ENCODE measurements at places on chromosomes 3 and 15.

GRCh38 chr15:77410701-77411618 is 8.9 kb downstream of the PEAK1 start:
- DNase-seq = no peak

GRCh38 chr3:149473357-149474249 is 894 bp upstream of the TM4SF4 start:
- DNase-seq = no peak

DNA sequence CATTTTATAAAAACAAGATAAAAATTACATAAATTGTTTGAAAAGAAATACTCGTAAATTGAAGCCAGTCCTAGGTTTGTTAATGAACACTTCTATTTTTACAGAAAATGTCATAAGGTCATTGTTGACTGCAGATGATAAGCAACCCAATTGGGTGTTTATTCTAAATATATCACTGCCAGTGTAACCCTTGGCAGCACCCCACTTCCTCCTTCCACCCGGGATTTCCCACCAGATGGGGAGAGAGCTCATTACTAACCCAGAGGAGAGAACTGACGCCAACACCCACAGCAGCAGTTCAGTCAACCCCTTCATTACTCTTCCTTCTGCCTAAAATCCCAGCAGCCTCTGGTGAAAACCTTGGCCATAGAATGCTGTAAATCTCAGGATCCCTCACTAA is 307.6 kb downstream of the GAP43 start:
- DNase-seq = no peak

DNA sequence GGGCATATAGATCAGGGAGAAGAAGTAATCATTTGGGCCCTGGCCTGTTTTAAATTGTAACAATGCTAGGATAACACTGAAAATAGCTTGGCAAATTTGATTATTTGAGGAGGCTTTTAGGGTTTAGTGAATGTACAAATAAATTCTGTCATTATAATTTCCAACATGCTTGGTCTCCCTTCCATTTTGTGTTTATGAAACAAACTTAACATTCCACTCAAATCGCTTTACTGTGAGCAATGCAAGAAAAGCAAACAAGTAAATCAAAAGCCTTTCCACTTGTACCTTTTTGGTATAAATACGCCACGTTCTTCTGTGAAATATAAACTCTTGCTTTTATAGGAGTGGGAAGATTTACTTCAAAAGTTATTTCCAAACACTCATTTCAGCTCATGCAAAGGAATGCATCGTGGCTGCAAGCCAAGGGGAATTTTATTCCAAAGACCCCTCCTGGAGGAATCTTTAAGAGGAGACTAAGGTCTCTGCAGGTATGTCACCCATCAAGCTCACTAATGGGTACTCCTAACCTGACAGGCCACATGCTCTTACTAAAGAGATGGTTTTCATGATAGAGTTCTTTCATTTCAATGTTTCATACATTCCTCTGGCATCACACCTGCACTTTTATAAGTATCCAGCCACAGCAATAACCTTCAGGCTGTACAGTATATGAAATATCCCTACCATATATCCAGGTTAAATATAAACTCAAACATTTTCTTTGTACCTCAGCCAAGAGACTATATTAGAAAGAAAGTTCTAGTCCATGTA is 115.2 kb downstream of the P3H2 start:
- no peak for DNase-seq

DNA sequence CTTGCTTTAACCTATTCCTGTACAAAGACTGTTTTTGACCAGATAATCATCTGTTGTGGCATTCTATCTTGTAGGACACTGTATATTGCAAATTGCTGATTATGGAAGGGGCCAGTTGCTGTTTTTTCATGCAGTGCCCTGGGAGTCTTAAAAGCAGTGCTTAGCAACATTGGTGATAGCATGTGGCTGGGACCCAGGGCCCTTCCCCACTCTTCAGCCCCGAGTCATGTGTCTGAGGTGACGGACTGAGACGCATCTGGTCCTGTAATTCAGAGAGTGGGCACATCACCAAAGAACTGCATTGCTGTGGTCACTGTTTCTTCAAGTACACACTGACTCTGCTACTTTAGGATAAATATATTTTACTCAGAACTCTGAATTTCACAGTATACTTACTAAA is 63.4 kb downstream of the SNRK start:
- DNase-seq = no peak

- no peak for DNase-seq
Observed at GRCh38 chr15:91882858-91883586, 29.5 kb downstream of the SLCO3A1 start.

DNA sequence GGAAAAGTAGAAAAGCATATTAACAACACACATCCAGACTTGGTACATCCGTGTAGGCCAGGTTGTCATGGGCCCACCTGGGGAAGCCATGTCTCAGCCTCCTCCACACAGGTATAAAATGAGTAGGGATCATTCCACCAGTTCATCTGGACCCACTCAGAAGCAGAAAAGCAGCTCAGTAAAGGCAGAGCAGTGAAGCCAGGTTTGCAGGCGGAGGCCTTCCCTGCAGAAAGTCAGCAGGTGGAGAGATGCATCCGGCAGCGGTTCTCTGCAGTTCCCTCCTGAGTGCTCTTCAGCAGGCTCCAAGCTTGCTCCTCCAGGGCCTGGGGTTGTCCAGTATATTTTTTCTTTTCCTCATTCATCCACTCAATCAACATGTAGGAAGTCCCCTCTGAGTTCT is 22.1 kb downstream of the LOXL1 start:
- DNase-seq = no peak

- DNase-seq = no peak
Observed at GRCh38 chr3:89314454-89315098, 207.2 kb downstream of the EPHA3 start.

DNA sequence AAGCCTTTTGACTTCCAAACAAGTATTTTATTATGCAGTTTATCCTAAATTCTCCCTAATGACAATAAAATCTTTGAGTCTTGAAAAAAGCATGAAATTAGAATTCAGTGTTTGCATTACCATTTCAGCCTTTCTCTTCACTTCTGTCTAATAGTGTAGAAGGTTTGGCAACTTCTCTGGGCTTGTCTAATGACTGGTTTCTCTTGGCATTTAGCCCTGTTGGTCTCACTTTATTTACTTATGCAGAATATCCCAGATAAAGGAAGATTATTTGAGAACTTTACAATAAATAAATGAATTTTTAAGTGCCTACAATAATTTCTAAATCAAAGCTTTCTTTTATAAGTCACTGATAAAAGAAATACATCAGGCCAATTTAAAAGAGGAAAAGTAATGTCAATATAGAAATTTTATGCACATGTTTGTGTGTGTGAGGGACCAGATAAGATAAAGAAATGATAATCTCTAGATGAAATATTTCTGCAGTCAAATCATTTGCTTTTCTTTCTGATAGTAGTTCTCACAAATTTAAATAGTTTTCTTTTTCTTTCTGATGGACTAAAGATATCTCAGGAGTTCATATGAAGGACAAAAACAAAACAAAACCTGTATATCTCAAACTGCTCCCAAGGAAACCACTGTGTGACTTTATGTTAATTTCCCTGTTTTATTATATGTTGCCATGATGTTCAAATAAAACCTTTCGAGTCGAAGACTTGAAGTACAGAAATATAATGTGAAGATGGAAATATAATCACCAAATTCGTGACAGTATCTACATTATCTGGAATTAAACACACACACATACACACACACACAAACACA is 533.1 kb upstream of the CBLB start:
- DNase-seq = no peak

DNA sequence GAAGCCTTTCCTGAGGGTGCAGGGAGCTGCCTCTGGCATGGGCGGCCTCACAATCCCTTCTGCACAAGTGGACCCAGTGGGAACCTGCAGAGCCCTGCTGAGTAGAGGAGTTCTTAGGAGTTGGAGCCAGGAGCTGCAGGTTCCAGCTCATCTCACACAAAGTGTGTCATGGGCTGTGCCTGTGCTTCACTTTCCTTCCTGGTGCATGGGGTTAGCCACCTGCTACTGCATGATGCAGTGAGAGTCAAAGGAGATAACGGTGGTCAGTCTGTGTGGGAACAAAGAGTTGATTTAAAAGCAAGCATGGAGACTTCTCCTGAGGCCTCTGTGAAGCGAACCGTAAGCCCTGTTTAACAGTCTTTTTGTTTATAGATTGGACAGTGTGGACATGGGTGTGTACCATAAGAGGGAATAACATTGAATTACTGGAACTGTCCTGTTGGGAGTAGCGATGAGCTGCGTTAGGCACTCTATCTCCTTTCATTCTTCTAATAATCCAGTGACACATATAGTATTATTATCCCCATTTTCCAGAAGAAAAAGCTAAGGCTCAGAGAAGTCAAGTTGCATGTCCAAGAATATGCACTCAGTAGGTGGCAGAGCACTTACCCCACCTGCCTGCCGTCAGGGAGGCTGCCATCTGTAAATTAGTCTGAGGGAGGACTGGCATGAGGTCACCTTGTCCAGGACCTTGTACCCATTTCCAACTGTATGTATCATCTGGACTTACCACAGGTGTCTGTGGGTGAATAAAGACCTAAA is 68.7 kb upstream of the PRR23C start:
- DNase-seq = no peak

- DNase-seq = no peak
Observed at GRCh38 chr3:56115698-56116097, 352.6 kb downstream of the ERC2 start.

GRCh38 chr3:49388289-49388820 is 23.4 kb downstream of the RHOA start:
- DNase-seq = no peak

DNA sequence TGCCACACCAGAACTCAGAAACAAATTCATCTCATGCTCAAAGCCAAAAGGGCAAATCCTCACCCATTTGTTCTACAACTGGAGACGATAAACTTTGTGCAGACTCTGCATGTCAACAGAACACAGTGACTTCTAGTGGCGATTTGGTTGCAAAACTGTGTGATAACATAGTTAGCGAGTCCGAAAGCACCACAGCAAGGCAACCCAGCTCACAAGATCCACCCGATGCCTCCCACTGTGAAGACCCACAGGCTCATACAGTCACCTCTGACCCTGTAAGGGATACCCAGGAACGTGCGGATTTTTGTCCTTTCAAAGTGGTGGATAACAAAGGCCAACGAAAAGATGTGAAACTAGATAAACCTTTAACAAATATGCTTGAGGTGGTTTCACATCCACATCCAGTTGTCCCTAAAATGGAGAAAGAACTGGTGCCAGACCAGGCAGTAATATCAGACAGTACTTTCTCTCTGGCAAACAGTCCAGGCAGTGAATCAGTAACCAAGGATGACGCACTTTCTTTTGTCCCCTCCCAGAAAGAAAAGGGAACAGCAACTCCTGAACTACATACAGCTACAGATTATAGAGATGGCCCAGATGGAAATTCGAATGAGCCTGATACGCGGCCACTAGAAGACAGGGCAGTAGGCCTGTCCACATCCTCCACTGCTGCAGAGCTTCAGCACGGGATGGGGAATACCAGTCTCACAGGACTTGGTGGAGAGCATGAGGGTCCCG is 199.7 kb downstream of the AKAP13 start:
- no peak for DNase-seq

DNA sequence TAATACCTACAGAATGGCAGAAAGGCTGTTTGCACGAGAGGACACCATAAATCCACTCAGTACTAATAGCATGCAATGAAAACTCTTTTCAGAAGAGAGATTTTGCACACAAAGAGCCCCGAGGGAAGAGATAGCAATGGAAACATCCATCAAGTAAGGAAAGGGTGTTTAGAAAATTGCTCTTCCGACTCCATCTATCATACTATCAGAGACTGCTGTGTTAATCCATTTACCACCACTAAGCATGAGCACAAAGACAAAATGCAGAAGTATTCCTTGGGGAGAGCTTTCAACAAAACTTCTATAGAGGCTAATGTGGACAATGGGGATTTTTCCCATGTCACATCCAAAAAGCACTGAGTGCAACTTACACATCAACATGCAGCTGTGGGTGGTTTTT is 72.1 kb upstream of the PLAAT1 start:
- DNase-seq = no peak

DNA sequence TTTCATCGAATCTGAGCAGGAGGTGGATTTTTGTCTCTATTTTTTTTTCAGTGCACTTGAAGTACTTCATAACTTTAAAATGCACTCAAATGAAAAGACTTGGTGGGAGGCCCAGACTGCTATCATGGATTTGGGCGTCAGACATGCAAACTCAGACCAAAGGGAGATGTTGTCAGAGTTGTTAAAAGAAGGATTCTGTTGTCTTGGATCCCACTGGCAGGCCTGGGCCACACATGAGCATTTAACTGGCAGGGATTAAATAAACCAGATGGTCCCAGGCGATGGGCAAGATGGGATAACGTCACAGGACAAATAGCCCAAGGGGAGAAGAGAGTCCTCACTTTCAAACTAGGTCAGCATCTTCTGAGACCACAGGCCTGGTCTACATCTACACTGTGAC is 15.4 kb downstream of the RTP1 start:
- DNase-seq = no peak

DNA sequence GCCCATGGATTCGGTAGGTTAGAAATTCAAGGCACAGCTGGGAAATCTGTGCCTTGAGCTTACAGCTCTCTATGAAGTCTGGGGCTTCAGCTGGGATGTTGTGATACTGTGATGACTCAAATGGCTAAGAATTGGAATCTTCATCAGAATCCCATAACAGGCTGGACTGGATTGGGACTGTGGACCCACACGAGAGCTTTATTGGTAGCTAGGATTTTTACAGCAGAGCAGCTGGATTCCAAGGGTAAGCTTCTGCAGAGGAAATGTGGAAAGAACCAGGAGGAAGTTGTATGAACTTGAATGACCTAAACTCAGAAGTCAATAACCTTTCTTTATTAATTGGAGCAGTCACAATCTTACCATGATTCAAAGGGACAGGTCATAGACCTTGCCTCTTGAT is 1187.1 kb downstream of the ROBO1 start:
- no peak for DNase-seq

GRCh38 chr3:132396255-132396654 is 21.0 kb upstream of the DNAJC13 start:
- DNase-seq = no peak

DNA sequence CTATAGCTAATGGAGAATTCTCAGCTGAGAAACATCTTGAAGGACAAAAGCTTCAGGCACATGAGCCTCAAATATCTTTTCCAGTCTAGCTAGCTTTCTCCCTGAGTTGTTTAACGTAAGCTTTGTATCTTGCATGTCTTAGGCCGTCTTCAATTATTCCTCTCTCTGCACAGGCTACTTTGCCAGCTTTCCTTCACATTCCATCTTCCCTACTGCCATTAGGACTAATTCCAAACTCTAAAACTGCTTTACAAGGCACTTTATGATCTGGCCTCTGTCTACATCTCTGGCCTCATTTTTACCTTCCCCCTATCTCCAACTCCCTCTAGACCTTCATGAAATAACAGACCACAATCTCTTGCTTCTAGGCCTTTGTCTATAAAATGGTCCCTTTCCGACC is 171.4 kb downstream of the GREM1 start:
- DNase-seq = no peak

GRCh38 chr3:141656771-141657170 is 81.3 kb upstream of the RNF7 start:
- DNase-seq = no peak

All from germinal center (tissue), 1 donor.